HFFc6 (cell line): ENCODE measurements at places on chromosomes 2 and 18. TPM values are rescaled to one million over a fixed set of nuclear protein-coding genes. Genes with fewer than 3 reads are reported as not detected.

GRCh38 chr2:30394096-30394495 lies 53.0 kb upstream of the LCLAT1 start:
- DNase-seq = no peak

DNA sequence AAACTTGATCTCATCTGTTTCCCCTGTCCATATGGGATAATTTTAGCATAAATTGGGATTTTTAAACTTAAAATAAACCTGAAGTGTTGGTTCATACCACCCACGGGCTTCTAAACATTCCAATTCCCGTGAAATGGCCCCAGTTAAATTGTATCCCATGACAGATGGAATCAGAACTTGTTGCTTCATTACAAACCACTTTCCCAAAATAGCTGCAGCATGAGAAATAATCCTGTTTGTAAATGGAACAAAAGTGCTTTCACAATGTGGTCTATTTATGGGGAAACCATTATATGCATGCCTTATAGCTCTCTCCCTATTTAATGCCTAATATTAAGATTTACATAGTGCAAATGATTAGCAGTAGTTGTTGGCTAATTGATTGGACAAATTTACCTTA lies 15.9 kb downstream of the SCG2 start:
- DNase-seq = peak; percentile 56

DNA sequence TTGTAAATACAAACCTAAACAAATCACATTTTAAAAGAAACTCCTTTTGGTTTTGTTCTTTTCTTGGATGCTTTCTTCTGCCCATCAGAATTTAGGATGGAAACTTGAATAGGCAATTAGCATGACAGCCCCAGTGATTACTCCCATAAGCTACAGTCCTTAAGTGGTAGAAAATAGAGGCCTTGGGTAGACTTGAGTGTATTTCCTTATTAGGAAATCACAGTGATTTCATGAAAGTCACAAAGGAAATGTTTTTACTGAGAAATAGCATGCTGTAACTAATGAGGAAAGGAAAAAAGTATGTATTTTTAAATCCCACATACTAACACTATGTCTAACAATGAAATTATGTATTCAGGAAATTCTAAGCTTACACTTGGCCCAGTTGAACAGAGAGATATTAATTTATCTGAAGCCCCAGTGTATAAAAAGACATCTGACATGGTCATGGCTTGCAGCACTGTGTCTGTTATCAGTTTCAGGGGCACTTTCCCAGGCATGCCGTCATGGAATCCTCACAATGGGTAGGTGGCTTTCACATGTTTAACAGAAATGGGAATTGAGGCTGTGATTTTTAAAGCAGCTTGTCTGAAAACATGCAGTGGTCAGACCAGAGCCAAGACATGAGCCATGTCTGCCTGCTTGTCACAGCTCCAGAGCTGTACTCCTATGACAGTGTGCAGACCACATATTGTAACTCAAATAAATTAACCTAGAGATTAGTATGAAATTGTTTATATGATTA lies 79.7 kb upstream of the TRIB2 start:
- DNase-seq = no peak

The ZNF521 gene
- 0.27 to 6.0 TPM (median 4.9 TPM) in 3 replicates for total RNA-seq

- DNase-seq = no peak
Measured at GRCh38 chr2:54047091-54047490, 68.3 kb upstream of the ACYP2 start.

The C2orf15 gene
- not detected in 3 replicates for total RNA-seq

DNA sequence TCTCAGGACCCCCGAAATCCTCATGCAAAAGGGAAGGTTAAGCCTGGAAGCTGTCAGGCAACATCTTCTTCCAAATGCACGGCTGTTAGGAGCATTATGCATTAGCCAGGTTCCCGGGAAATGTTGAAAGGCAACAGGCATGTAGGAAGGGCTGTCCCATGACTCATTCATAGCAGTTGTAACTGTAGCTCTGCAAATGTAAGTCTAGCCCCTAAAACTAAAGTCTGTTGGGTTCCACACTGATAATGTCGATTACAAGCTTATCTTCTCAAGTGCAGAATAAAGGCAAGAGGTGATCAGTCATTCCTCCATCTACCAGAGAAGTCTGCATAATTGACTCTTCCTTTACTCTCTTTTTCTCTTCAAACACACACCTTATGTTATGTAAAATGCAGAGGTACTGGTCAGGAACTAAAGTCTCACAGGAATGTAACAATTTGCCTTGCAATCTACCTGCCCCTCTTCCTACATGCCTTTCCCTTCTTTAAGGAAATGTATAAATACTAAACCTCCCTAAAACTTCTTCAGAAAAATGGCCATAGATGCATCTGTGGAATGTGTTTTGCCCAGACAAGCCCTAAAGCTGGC lies 99.8 kb downstream of the AKAIN1 start:
- DNase-seq = no peak

DNA sequence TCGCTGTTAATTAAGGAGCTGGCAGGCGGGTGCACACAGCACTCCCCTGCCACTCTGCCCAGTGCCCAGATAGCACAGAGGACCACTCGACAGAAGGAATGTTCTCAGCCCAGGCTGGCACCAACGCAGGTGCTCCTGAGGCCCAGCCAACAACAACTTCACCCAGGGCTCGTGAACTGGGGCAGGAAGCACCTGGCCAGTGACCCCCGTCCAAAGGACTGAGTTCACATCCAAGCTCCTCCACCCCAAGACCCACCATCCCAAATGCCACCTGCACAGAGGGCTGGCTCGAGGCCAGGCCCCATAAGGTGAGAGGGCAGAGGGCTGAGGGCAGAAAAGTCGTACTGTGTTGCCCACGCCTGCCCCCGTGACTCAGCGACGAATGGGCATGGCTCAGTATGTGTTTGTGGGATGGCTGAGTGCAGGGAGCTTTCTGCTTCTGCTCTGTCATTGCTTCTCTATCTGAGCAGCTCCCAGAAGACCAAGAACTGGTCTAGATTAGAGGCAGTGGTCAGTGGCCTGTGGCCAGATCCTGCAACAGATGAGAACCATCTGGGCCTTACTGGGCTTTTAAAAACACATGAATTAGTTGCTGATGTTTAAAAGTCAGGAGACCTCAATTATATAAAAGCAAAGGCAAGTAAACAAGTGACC lies 68.4 kb downstream of the POLR1A start:
- DNase-seq = peak; percentile 87

GRCh38 chr2:207037896-207038295 lies 98.6 kb downstream of the CPO start:
- no peak for DNase-seq

DNA sequence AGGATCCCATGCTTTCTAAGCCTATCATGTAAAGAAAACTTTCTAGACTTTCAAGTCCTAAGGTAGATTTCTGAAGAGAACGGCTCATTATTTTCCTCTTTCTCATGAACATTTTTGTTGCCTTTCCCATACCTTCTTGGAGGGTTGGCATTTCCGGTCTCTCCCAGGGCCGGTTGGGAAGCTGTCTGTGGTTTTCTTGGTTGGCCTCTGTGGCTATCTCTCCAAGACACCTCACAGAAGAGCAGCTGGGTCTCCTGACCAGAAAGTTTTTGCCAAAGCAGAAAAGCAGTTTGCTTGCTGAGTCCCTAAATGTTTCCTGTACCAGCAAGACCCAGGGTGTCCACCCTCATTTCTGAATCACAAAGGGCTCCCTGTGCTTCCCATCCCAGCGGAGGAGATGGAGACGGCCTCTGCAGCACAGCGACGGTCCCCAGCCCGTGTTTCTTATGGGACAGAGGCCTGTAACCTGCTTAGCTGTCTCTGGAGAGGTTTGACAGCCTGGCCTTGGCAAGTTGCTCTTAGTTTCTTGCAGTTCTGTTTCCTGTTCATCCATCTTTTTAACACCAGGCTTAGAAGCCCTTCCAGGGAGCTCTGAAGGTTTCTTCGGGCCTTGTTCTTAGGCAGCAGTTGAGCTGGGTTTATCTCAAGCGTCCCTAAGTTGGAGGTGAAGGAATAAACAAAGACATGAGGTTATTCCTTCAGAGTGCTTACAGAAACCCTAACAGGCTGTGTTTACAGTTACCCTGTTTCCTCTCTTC lies 39.8 kb downstream of the GREB1 start:
- DNase-seq = peak; percentile 51

DNA sequence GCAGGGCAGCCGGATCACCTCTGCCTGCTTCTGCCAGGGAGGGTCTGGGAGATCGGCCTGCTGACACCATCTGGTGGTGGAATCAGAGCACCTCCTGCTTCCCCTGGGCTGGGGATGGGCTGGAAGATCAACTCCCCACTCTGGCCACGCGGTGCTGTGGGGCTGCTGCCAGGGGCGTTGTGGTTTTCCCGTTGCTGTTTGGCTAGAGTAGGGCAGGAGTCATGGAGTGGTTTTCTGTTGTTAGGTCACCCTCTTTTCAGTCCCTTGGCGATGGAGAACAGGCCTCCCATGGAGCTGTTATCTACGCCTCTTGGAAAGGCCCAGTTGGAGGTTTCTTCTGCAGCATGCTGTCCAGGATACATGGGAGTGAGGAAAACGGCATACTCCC lies 15.2 kb downstream of the BCL2L11 start:
- DNase-seq = no peak

DNA sequence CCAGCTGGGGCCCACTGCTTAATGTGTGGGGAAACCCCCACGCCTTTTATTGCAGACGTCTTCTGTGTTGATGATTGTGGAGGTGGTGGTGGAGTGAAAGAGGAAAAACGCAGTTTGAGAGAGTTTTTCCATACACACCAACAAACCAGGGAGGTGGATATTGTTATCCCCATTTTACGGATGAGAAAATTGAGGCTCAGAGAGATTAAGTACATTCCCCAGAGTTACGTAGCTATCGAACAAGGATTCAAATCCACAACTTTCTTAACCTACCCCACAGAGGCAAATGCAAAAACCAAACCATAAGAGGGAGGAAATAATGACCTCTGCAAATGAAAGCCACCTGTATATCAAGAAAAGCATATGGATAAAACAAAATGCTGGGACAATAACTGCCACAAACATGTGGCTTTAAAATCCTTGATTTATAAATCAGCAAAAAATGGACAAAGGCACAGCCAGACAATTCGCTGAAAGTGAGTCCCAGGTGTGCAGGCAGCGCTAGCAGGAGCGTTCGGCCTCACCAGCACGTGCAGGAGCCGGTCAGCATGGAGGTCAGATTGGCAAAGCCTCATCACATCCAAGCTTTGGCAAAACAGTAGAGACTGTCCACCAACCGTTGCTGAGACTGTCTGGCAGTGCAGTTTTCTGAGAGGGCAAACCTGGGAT lies 12.6 kb upstream of the RAB17 start:
- no peak for DNase-seq

The HOXD4 gene
- total RNA-seq = 0.69 TPM in 1 of 3 replicates, not detected in the others

The NYAP2 gene
- not detected in 3 replicates for total RNA-seq
